ENCODE measurements at places on chromosomes 1 and 21.

- DNase-seq: no peak
Observed at GRCh38 chr1:205470131-205470530, 14.3 kb upstream of the BLACAT1 start.

DNA sequence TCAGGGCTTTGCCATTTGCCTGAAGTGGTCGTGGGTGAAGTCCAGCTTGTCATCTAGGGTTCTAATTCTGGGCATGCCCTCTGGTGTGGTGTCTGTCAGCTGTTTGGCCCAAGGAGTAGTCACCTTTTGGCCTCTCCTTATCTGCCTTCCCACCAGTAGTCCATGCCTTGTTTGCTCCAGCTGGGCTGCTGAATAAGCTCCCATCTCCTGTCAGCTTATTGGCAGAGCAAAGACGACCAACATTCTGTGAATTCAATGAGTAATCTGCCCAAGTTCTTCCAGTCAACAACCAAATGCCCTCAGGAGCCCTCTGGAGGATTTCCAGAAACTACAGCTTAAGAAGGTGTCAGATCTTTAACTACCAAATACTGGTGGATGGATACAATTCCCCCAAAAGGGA lies 7.0 kb downstream of the BCAN start:
- DNase-seq: no peak

- DNase-seq: no peak
Observed at GRCh38 chr1:162721471-162721870, 69.0 kb upstream of the HSD17B7 start.

DNA sequence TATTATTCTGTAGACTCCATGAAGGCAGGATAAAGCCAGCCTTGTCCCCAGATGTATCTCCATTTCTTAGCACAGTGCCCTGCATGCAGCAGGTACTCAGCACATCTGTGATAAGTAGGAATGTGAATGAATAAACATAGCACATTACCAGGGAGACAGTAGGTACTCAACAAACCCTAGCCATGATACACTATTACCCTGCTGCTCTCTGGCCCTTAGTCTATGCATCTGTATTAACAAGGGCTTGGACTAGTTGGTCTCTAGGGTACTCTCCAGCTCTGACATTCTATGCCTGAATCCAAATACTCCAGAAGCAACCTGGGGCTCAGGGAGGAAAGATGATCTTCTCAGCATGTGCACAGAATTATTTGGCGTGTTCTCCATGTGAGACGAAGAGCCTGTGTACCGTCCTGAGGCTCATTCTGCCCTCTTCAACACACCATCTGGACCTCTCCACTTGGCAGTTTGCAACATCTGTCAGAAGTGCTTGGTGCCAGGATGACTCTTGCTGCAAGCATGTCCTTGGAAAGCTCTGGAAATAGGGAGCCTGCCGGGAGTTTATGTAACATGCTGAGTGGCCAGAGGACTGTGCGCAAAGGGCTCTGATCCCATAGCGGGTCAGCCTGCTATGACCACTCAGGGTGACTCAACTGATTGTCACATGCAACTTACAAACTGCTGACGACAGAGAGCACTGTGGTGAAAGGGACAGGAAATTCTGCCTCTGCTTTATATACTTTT lies 228.2 kb upstream of the USP24 start:
- peak; percentile 98 for DNase-seq

GRCh38 chr1:10651793-10652192 lies 144.7 kb downstream of the CASZ1 start:
- no peak for DNase-seq

DNA sequence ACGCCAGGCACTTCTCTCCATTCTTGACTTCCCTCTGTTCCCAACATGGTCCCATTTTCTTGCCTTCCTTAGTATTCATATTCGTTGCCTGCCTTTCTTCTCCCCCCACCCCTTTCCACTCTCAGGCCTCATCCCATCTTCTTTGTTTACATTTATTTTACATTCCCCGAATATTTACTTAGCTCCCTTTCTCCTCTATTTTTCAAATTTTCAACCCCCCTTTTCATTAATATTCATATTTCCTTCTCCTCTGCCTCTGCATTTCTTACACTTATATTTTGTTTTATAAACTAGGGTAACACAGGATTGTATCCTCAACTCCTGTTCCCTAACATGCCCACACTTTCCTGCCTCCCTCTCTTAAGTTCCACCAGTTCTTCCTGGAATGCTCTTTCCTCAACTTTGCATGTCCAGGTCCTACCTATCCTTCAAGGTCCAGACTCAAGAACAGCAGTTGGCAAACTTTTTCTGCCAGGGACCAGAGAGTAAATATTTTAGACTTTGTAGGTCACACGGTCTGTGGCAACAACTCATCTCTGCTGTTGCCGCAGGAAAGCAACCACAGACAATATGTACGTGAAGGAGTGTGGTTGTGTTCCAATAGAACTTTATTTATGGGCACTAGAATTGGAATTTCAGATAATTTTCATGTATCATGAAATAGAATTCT lies 29.8 kb upstream of the A3GALT2 start:
- no peak for DNase-seq

GRCh38 chr1:159214149-159214760 lies 9.6 kb downstream of the ACKR1 start:
- DNase-seq: peak; percentile 55

- no peak for DNase-seq
Observed at GRCh38 chr1:57024428-57024827, 58.6 kb upstream of the C8B start.

- peak; percentile 78 for DNase-seq
Observed at GRCh38 chr1:202964791-202965410, 2.2 kb downstream of the CYB5R1 start.

GRCh38 chr21:41668051-41668541 lies 98.8 kb downstream of the RIPK4 start:
- no peak for DNase-seq

DNA sequence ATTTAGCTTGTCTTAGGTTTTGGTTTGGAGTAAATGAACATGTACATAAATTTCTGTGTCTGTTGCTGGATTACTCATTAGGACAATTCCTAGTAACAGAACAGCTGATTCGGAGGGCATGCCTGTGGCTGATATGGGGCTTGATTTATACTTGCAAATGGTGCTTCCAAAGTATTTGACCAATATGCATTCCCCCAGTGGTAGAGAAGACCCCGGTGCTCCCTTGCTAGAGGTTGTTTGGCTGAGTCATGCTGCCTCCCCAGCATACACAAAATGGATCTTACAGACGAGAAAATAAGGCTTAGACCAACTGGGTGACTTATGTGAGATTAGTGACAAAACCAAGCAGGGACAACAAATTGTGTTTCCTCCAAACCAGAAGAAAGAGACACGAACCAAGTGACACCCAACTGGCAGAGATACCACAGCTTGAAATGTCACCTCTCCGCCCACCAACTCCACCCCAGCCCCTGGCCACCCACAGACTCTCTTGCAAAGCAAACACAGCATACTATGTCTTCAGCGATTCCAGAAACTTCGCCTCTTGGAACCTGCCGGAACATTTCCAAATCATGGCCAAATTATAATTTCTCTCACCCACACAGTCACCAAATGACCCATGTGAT lies 75.9 kb upstream of the ETS2 start:
- no peak for DNase-seq

DNA sequence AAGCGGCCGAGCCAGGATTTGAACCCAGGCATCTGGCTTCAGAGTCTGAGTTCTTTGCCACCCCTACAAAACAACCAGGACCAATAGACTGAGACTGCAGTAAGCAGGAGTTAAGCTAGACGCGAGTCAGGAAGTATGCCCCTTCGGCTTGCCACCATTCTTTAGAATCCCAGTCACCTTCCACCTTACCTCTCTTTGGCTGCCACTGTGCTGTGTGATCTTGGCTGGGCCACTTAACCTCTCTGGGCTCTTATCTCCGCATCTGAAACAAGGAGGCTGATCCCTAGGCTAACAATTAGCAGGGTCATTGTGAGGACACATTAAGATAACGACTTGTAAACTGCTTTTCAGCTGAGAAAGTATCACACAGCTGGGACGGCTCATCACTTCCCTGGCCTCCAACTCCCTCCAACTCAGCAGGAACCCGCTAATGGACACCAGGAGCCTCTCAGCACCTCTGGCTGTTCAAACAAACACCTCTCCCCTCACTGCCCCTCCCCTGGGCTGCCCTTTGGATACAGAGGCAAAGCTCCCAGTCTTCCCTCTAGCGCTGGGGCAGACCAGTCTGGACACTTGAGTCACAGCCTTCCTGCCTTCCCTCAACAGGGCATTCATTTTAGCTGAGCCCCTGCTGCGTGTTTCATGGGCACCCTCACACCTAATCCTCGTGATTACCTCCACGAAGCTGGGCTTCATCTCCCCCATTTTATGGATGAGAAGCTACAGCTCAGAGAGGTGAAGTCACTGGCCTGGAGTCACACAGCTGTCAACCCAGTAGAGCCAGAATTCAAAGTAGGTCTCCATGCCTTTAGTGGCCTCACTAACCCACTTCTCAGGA lies 83.2 kb downstream of the CAMK2N1 start:
- DNase-seq: no peak

DNA sequence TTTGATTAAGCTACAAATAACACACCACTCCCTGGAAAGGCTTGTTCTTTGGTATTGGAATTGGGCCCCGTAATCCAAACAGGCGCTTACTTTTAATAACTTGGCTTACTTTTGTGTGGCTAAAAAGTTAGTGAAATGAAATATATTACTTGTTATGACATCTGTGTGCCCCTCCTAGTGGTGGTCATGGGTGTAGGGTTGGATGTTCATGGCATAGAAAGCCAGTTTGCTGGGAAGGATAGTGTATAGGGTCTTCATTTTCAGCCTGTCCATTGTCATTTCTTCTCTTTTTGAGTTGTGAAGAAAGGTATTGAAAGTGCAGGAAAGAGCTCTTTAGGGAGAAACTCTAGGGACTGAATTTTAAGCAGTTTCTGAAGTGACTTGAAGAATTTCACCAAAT lies 5.9 kb downstream of the CDC14A start:
- peak; percentile 44 for DNase-seq

GRCh38 chr1:43348809-43349593 lies 9.8 kb upstream of the CDC20 start:
- DNase-seq: peak; percentile 72

- no peak for DNase-seq
Observed at GRCh38 chr1:175479521-175480342, 263.7 kb downstream of the TNR start.

- peak; percentile 10 for DNase-seq
Observed at GRCh38 chr1:111833334-111833733, 77.6 kb downstream of the DDX20 start.

DNA sequence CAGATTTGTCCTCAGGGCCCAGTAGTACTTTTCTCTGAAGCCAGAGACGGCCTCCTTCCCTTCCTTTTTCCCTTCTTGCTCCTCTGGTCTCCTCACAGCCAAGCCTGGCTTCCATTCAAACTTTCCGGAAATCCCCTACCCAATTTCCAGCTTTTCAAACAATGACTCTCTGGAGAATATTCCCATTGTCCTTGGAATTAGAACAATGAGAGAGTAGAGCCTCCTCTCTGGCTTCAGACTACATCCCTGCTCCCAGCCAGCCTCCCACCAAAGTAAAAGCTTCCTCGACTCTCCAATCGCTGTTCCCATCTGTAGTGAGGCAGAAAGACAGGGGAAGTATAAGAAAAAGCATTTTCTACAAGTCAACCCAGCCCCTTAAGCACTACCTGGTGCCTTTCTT lies 77.7 kb upstream of the SOX13 start:
- DNase-seq: peak; percentile 41

DNA sequence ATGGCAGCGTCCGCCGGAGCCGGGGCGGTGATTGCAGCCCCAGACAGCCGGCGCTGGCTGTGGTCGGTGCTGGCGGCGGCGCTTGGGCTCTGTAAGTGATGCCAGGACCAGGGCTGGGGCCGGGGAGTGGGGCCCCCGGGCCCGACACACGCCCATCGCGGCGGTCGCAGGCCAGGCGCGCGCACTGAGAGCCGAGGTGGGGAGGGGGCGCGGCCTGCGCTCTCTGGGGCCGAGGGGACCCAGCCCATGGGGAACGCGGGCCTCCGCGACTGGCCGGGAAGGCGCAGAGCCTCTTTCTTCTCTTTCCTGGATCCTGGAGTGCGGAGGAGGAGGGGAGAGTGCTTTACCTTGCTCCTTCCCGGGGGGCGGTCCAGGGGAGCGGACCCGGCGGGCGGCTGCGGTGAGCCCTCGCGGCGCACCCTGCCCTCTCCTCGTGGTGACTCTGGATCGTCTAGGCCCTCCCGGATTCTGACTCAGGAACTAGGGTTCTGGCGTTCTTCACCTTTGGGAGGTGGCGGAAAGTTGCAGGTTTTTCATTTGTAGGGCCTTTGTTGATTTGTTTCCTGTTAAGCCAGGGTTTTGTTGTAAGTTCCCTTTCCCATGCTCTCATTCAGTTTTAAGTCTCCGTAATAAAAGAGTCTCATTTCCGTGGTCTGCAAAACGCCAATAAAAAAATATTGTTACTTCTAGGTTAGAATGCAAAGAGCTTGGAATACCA lies 529 bp downstream of the MPZL1 start:
- peak; percentile 47 for DNase-seq

DNA sequence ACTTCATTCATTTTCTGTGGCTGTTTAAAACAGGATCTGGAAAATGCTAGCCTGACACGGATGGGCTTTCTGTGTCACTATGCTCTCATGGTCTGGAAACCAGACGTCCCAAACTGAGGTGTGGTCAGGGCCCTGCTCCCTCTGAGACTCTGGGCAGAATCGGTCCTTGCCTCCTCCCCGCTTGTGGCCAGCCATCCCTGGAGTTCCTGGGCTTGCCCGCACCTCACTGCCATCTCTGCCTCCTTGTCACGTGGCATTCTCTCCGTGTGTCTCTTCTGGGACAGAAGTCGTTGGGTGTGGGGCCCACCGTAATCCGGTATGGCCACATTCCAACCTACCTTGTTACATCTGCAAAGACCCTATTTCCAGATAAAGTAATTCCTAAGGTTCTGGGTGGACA lies 10.1 kb upstream of the ACTRT2 start:
- no peak for DNase-seq

DNA sequence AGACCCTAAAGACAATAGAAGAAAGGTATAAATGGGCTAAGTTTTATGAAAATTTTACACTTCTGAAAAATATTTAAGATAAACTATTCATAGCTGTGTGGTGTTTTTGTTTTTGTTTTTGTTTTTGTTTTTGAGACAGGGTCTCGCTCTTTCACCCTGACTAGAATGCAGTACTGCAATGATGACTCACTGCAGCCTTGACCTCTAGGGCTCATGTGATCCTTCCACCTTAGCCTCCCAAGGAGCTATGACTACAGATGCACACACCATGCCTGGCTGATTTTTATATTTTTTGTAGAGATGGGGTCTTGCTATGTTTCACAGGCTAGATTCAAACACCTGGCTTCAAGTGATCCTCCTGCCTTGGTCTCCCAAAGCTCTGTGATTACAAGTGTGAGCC lies 66.6 kb downstream of the PUM1 start:
- DNase-seq: no peak

- no peak for DNase-seq
Observed at GRCh38 chr1:119011116-119011515, 23.0 kb upstream of the TBX15 start.

GRCh38 chr1:208235356-208235981 lies 8.7 kb downstream of the PLXNA2 start:
- no peak for DNase-seq

DNA sequence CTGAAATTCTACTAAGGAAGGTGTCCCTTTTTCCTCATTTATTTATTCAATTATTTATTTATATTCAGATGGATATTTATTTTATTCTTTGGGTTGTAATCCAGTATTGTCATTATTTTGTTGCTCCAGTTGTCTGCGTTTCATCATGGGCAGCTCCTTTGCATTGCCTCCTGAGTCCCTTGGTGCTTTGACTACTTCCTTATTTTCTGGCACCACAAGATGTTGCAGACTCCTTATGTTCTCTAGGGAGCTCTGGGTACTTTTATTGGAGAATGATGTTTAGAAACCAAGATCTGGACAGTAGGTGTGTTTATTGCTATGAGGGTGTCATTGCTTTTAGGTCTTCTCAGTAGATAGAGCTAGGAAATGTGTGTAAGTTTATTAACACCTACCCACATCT lies 59.9 kb upstream of the ERRFI1 start:
- no peak for DNase-seq
